ENCODE measurements at places on chromosomes 1 and 21.

- no peak for DNase-seq
Observed at GRCh38 chr1:6271554-6271953, 10.7 kb upstream of the GPR153 start.

- no peak for DNase-seq
Observed at GRCh38 chr21:45983981-45984551, 2.5 kb downstream of the COL6A1 start.

- DNase-seq = no peak
Observed at GRCh38 chr1:14017531-14017961, 317.6 kb downstream of the PRDM2 start.

DNA sequence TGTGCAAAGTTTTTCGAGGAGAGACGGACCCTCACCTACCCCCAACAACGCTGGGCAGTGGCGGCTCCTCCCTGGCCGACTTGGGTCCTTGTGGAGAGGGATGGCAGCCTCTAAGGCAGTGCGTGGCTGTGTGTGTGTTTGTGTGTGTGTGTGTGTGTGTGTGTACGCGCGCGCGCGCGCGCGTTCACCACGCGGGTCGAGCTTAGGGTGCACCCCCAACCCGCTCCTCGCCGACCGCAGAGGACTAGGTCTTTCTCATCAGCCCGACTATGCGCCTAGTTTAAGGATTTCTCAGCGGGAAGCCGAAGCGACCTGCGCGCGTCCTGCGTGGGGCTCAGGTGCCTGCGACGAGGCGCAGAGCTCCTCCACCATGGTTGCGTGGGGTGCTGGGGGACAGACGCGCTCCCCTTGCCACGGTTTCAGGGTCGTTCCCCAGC lies 940 bp downstream of the SOX13 start:
- DNase-seq = no peak

- DNase-seq = no peak
Observed at GRCh38 chr1:159945483-159946241, at the start of gene IGSF9. Gene IGSF9, minus strand, starts transcription at chr1:159945613. Its CDS starts 2,159 bp downstream, at chr1:159943454.

GRCh38 chr1:10825592-10825991 lies 29.1 kb upstream of the CASZ1 start:
- DNase-seq = no peak

DNA sequence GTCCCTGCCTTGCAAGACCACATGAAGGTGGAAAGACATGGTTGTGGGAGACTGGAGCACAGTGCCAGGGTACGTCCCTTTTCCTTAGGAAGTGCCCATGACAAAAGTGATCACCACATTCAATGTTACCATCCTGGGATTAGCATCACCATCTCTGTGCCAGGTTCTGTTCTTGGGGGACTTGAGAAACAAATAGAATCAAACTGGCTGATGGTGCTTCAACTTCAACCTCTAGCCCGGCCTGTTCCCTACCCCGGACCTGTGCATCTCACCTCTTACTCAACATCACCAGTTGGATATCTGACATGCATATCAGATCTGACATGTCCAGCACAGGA lies 153.3 kb downstream of the GRIK3 start:
- no peak for DNase-seq
